ENCODE measurements at places on chromosomes 5 and 9.

DNA sequence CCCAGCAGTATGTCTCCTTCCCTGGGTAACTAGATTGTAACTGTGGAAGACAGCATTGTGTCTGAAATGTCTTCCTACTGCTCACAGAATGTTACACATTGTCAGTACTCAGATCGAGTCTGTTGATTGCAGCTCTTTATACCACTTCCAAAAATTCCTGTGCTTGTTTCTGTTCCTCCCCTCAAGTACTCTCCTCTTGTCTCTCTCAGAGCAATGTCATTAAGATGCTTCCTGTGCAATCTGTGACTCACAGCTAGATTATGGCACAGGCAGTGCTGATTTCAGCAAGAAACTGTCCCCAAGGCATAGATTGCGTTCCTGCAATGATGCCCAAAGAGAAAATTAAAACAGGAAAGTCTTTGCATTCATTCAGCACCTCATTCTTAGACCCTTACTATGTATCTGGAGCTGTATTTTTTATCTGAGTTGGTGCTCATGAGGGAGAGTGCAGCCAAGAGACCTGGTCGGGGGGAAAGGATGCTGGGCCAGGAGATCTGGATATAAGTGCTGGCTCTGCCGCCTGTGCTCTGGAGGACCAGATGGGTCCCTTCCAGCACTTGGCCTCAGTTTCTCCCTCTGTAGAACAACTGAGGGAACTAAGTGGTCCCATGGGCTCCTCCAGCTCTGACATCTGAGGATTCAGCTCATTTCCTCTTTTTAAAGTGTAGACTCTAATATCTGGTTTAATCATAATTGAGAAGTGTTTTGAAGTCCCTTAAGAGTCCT is 40.8 kb upstream of the GNPDA1 start:
- DNase-seq = no peak

DNA sequence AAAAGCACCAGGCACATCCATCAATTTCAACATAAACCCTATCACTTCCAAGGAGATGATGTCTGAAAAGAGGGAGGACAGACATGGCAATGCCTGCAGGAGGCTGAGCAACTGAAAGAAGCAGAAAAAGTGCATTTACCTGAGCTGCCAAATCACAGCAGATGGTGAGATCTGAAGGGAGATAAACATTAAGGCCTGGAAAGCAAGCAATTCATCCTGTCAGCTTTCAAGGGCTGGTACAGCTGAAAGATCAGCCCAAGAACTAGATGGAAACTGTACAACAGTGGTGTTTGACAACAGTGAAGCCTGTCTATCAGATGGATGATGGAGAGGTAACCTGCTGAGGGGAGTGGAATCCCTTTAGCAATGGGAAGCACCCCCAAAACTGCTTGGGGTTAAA is 433.2 kb upstream of the ZNF608 start:
- no peak for DNase-seq

DNA sequence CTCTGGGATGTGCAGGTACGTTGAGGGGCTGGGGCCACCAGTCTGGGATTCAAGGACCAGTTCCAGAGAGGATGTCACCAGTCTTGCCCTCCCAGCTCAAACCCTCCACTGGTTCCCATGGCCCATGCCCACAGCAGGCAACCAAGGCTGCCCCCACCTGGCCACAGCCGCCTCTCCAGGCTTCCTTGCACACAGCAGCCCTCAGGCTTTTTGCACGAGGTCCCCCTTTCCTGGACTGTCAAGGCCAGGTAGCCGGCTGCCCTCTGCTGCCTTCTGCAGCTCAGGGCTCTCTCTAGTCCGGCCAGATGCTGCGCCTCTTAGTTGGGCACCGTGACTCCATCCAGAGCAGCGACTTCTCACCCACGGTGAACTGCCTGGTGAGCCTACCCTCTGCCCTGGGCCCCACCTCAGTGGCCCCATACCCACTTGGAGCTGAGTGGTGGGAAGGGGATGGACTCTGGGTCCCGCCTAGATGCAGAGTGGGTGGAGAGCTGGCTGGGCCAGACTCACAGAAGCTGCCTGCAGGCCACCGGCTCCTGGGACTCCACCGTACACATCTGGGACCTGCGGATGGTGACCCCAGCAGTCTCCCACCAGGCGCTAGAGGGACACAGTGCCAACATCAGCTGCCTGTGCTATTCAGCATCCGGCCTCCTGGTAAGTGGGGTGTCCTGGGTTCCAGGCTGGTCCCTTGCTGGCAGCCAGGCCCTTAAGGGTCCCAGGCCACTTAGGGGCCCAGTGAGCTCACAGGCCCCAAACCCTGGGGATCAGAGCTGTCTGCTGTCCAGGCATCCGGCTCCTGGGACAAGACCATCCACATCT is 2.9 kb downstream of the WDR38 start:
- DNase-seq = no peak

GRCh38 chr5:113047234-113047633 is 70.6 kb downstream of the DCP2 start:
- DNase-seq = no peak

DNA sequence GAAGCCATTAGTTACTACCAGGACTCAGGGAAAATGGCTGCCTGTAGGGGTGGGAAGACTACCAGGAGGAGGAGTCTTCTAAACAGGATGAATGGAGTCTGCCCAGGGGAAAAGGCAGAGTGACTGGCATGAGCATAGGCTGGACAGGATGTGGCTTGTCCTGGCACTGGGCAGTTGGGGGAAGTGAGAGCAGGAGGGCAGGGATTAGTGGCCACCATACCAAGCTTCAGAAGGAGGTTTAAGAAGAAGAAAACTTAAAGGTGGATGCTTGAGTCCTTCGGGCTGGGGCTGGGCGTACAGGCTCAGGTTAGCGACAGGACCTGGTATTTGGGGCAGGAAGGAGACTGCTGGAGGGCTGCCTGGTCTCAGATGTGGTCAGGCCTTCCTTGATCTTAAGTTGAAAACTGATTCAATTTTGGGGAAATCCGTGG is 5.0 kb upstream of the NSD1 start:
- DNase-seq = no peak

DNA sequence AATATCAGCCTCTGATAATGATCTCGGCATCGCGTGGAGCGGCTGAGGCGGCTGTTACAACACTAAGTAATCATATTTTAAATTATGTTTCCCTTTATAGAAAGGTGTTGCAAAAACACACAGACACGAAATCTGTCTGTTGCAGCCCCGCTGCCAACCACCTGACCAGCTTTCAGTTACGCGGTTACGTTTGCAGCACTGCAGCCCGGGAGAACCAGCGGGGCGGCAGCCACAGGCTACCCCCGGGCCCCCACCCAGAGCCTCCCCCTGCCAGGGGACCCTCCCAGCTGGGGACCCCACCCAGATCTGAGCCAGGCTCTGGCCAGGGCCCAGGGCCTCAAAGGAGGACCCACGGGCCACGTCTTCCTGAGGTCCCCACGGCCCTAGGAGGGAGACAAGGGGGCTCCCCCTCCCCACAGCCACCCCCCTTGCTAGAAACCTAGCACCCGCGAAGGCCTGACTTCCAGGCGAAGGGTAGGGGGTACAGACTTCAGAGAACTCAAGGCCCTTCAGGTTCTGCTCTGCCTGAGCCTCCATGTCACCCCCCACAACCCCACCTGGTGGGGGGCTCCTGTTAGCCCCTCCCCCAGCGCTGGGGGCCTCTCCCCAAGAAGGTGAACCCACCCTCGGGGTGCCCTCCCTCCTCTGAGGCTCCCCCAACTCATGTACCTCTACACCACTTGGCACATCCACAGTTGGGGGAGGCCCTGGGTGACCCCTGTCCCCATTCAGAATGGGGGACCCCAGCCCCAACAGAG is 6.0 kb downstream of the NACC2 start:
- DNase-seq = no peak

- no peak for DNase-seq
Measured at GRCh38 chr5:72356361-72356760, 36.2 kb downstream of the PTCD2 start.

- no peak for DNase-seq
Measured at GRCh38 chr5:170821257-170821800, 37.8 kb downstream of the GABRP start.

DNA sequence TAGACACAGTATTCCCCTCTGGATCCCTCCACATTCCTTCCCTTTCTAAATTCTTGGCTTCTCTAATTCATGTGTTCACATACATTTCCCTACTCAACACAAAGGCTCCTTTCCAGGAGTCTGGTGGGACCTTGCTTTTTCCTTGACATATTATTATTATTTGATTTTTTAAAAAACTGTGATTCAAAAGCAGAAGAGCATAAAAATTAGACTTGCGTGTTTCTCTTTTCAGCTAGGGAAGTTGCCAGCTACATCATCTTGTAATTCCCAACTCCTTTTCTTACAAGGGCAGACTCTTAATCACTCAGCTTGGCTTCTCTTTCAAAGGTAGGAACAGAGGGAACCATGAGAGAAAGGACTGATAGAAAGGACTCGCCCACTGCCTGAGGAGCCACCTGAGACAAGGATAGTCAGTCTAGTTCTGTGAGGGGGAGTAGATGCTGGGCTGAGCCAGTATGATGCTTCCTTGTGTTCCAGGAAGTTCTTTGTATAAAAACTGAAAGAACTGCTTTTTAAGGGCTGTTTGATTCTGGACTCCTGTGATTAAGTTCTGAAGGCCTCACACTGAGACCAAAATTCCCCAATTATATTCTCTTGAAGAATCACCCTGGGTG is 51.0 kb upstream of the DPYSL3 start:
- DNase-seq = no peak

Measured in stimulated activated CD8-positive, alpha-beta memory T cell treated with anti-CD3 and anti-CD28 coated beads, Interleukin-4, amount 100 ng/mL, for 1 hour (primary cell).